ENCODE measurements at places on chromosomes 1 and 21. TPM values are rescaled to one million over a fixed set of nuclear protein-coding genes. Genes with fewer than 3 reads are reported as not detected.

FNDC5 gene
- total RNA-seq, result not detected

PLEKHO1 gene
- 1.6 TPM for total RNA-seq

TSPEAR gene
- not detected for total RNA-seq

C1orf74 gene
- 3.2 TPM for total RNA-seq

HCRTR1 gene
- total RNA-seq, result not detected

OR2L2 gene
- not detected for total RNA-seq

CENPL gene
- 29.3 TPM for total RNA-seq

SLC30A10 gene
- not detected for total RNA-seq

RNU1-3 gene
- total RNA-seq, result under 0.01 TPM

ADPRS gene
- 29.3 TPM for total RNA-seq

OR2M3 gene
- not detected for total RNA-seq

TENT5C gene
- 0.14 TPM for total RNA-seq

CDC20 gene
- 96.9 TPM for total RNA-seq

BLACAT1 gene
- total RNA-seq, result not detected

OR2T33 gene
- not detected for total RNA-seq

TCHH gene
- total RNA-seq, result not detected

ADAMTS1 gene
- total RNA-seq, result not detected

GRCh38 chr1:181044449-181044966 lies 10.7 kb downstream of the MR1 start:
- peak; percentile 32 for DNase-seq
- no peak overlapping the region for H3K27ac ChIP-seq
- H3K27me3 ChIP-seq, result no peaks in the 10 kb centered on the region
- no peak overlapping the region for H3K4me3 ChIP-seq
- H3K36me3 ChIP-seq, result no peaks in the 10 kb centered on the region

GRCh38 chr1:4743978-4744750 lies 89.8 kb downstream of the AJAP1 start:
- peaks cover 13% of the 10 kb centered on the region for H3K4me1 ChIP-seq
- no peaks in the 10 kb centered on the region for H3K36me3 ChIP-seq
- no peaks in the 10 kb centered on the region for H3K27me3 ChIP-seq
- H3K4me3 ChIP-seq, result no peak overlapping the region
- H3K27ac ChIP-seq, result no peak overlapping the region

- no peaks in the 10 kb centered on the region for H3K27me3 ChIP-seq
- H3K27ac ChIP-seq, result no peak overlapping the region
- H3K36me3 ChIP-seq, result no peaks in the 10 kb centered on the region
- no peak overlapping the region for H3K4me3 ChIP-seq
These were observed 156.9 kb downstream of the ASTN1 start for GRCh38 chr1:177007437-177008161.

DNA sequence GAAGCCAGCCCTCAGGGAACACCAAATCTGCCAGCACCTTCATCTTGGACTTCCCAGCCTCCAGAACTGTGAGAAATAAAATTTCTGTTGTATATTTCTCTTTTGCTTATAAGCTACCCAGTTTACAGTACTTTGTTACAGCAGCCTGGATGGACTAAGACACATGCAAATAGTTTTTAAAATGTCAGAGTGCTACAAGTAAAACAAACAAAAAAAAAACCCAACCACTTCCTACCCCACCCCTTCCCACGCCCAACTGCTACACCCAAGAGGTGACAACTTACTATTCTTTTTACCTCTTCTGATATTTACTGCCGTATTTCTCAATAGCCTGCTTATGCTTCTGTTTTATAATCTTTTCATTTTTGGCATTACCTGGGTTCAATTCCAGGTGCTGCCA lies 8.6 kb upstream of the SPSB1 start:
- H3K27ac ChIP-seq, result no peak overlapping the region
- no peak for DNase-seq
- H3K36me3 ChIP-seq, result no peaks in the 10 kb centered on the region
- no peaks in the 10 kb centered on the region for H3K27me3 ChIP-seq

DNA sequence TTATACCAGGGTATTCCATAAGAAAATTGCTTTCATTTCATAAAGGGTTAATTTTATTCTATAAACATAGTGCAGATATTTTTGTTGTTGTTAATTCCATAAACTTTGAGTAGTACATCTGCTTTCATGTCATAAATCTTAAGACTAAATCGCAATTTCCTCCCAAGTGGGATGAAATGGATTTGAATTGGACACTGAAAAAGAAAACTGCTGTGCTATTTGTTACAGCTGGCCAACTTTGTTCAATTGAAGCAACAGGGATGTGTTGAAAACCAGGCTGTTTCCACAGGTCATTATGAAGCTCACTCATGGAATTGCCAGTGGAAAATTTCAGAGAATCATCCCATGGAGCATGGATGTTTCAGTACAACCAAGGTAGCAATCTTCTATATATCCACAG lies 252.5 kb upstream of the RGS18 start:
- H3K36me3 ChIP-seq, result no peaks in the 10 kb centered on the region
- no peak overlapping the region for H3K27ac ChIP-seq
- no peak overlapping the region for H3K4me3 ChIP-seq
- no peaks in the 10 kb centered on the region for H3K4me1 ChIP-seq
- H3K27me3 ChIP-seq, result no peaks in the 10 kb centered on the region

DNA sequence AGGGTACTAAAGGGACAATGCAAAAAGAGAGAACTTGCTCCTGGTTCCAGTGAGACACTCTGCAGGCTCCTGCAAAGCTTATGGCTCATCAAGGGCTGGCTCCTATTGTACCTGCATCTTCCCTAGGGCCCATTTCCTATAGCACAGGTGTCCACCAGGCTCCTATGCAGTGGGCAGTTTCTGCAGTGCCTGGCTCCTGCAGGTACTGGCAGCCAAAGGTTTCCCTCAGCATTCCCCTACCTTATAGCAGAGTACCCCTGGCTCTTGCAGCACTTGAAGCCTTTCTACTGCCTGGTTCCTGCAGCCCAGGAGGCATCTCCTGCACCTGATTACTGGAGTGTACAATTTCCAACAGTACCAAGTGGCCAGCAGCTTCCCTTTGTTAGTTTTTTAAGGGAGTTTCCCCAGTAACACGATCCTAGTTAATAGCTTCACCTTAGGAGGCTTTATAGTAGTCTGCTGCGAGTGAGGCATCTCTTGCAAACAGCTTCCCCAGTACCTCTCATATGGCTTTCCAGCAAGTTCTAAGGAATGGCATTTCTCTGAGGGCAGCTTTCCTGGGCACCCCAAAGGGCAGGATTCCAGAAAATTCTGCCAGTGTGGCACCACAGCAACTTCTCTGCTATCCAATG lies 141.7 kb downstream of the DENND1B start:
- no peak overlapping the region for H3K4me3 ChIP-seq
- DNase-seq, result no peak

- no peaks in the 10 kb centered on the region for H3K27me3 ChIP-seq
- H3K4me3 ChIP-seq, result no peak overlapping the region
- H3K4me1 ChIP-seq, result no peaks in the 10 kb centered on the region
- DNase-seq, result no peak
- no peak overlapping the region for H3K27ac ChIP-seq
- H3K36me3 ChIP-seq, result no peaks in the 10 kb centered on the region
These were observed 24.2 kb downstream of the TBX19 start for GRCh38 chr1:168304865-168305264.

DNA sequence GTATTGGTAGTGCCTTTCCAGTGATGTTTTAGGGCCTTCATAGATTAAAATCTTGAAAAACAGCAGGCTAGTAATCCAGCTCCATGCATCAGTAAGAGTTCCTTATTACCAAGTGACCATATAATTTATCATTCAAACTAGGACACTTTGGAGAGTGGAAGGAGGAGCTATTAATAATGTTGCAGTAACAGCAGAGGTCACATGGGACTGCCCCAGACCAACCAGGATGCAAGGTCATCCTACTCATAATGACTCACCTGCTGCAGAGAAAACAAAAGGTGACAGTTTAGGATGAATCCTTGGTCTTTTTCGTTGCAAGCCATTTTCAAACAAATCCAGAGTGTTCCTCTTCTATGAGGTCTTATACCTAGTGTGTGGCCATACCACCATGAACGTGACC lies 187.4 kb downstream of the NUF2 start:
- no peaks in the 10 kb centered on the region for H3K27me3 ChIP-seq
- no peak overlapping the region for H3K27ac ChIP-seq
- H3K4me1 ChIP-seq, result no peaks in the 10 kb centered on the region
- no peaks in the 10 kb centered on the region for H3K36me3 ChIP-seq

DNA sequence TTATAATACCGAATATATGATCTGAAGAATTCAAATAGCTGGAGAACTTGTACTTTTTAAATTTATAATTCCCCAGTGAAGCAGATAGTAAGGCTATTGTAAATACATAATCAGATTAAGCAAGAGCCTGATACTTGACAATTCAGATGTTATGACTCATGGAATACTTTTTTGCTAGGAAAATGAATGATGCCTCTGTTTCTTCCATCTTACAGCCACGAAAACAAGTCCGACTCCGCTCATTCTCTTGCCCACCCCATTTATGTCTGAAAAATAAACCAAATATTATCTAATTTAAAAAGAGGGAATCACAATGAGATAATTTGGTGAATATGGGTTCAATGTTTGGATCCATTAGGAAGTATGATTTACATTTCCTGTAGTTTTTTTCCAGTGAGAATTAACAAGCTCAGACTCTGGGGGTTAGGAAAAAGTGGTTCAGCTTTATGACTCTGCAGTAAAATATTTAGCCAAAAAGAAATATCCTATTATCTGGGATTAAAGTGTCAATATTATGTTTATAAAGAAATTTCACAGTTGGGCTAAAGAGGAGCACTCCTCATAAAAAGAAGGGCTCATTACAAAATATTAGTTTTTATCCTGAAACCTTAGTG lies 50.4 kb upstream of the DAB1 start:
- peak; percentile 16 for DNase-seq
- no peaks in the 10 kb centered on the region for H3K36me3 ChIP-seq
- no peaks in the 10 kb centered on the region for H3K4me1 ChIP-seq
- H3K27ac ChIP-seq, result no peak overlapping the region

- H3K4me1 ChIP-seq, result no peaks in the 10 kb centered on the region
- H3K4me3 ChIP-seq, result no peak overlapping the region
- H3K27ac ChIP-seq, result no peak overlapping the region
- H3K27me3 ChIP-seq, result no peaks in the 10 kb centered on the region
- no peaks in the 10 kb centered on the region for H3K36me3 ChIP-seq
These were observed 481.7 kb downstream of the MATN1 start for GRCh38 chr1:30241681-30242080.

GRCh38 chr1:86429835-86430234 lies 5.9 kb downstream of the CLCA2 start:
- no peak overlapping the region for H3K27ac ChIP-seq
- H3K27me3 ChIP-seq, result no peaks in the 10 kb centered on the region
- H3K36me3 ChIP-seq, result no peaks in the 10 kb centered on the region
- H3K4me3 ChIP-seq, result no peak overlapping the region
- DNase-seq, result no peak

DNA sequence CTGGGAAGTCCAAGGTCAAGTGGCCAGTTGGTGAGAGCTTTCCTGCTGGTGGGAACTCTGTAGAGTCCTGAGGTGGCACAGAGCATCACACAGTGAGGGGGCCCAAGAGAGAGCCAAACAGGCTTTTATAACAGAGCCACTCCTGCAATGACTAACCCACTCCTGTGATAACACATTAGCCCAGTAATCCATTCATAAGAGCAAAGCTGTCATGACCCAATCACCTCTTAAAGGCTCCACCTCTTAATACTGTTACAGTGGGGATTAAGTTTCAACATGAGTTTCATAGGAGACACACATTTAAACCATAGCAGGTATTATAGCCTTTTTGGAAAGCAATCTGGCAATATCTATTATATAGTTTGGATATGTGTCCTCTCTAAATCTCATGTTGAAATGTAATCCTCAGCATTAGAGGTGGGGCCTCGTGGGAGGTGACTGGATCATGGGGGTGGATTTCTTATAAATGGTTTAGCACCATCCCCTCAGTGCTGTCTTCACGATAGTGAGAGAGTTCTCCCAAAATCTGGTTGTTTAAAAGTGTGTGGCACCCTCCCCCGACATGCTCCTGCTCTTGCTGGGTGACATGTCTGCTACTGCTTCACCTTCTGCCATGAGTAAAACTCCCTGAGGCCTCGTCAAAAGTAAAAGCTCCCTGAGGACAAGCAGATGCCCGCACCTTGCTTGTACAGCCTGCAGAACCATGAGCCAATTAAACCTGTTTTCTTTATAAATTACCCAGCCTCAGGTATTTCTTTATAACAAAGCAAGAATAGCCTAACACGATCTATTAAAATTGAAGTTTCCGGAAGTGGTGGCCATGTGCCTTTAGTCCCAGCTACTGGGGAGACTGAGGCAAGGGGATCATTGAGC lies 64.5 kb downstream of the CD58 start:
- no peak for DNase-seq
- H3K27me3 ChIP-seq, result no peaks in the 10 kb centered on the region
- H3K36me3 ChIP-seq, result no peaks in the 10 kb centered on the region
- H3K27ac ChIP-seq, result no peak overlapping the region

DNA sequence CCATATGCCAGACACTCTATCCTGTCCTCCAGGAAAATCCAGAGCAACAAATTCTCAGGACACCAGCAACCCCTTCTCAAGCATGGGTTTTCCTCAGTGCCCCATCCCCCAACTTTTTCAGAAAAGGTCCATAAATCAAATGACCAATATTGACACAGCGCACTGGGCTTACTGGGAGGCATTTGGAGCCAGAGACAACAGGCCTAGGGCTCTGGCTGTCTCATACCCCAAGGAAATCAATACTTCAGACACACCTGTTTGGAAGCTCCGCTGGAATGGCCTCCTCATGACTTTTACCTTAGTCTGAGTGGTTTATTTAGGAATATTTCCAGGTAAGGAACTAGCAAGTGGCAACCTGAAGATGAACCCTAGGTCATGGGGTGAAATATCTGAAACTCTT lies 66.9 kb upstream of the TNR start:
- no peak for DNase-seq
- H3K27me3 ChIP-seq, result no peaks in the 10 kb centered on the region
- no peak overlapping the region for H3K27ac ChIP-seq
- H3K36me3 ChIP-seq, result no peaks in the 10 kb centered on the region
- no peak overlapping the region for H3K4me3 ChIP-seq
- H3K4me1 ChIP-seq, result no peaks in the 10 kb centered on the region

DNA sequence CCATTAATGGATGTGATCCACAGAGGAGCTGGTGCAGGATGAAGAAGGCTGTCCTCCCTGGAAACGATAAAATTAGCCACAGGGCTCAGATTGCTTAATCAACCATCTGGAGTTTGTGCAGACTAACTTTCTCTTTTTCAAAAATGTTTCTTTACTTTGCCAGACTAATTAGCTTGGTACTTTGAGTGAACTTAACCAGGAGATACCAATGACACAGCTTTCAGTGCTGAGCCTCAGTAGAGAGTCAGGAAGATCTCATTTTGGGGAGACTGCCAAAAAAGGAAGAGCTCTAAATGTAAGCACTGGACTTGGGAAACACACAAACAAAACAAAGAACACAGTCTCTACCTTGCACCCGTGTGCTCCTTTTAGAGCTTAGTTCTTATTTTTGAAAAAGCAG lies 248.1 kb upstream of the DEPDC1 start:
- H3K36me3 ChIP-seq, result no peaks in the 10 kb centered on the region
- no peaks in the 10 kb centered on the region for H3K4me1 ChIP-seq
- no peak for DNase-seq
- 0 out of 2 replicates have a peak, but pooled peaks cover 3% of the 10 kb centered on the region for H3K27me3 ChIP-seq
